ENCODE measurements at places on chromosomes 5 and 9.
A peak's percentile ranks its signal among the peaks of the same experiment; 100 is the strongest.

DNA sequence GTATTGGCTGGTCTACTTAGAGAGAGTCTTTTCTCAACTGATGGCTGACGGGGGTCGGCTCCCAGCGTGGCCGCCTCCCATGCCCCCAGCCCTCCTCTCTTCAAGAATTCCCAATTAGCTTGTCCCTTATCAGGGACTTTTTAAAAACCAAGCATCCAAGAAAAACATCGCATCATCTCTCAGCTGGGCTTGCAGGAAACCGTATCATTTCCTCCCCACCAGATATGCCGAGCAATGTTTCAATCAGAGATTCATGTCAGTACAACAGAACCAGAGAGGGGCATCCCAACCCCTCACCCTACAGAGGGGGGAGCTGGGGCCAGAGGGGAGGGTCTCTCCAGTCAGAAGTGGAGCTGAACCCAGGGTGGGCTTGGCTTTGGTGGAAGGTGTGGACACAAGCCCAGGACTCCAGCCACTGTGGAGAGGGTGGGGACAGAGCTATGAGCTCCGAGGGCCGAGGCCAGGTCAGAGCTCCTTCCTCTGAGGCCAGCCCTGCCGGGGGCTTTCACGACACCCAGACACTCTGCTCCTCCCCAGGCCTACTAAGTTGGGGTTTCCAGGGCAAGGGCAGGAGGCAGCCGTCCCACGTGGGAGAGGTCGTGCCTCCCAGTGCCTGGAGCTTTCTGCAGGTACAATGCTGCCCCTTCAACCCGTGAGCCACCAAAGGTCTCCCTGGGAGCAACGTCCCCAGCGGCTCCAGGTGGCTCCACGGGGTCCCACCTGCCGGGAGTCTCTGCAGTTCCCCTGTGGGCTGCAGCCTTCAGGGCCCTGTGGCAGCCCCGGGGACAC, 39.0 kb upstream of the TMEM250 start:
- no peak for DNase-seq

DNA sequence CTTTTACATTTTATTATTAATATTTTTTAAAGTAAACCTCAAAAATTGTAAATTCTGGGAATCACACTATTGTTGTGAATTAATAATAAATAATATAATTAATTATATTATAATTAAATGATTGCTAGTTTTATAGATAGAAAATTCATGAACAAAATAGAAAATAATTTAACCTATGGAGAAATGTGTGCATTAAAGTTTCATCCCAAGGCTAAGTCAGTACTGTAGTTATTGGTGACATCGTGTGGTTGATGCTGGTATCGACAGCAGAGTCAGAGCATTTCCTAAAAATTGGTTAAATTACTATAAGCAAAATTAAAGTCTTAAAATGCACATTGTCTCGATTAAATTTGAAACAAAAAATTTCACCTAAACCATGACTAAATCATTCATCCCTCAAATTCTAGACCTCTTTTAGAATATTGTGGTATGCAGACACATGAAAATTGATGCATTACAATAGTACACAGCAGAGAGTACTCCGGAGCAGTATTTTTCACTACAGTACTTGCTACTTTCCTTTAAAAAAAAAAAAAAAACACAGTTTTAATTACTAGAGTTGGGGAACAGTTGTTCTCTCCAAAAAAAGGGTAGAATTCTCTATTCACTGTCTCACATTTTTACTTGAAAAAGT, 73.9 kb downstream of the RORB start:
- no peak for DNase-seq

GRCh38 chr5:592158-592557, 20.0 kb upstream of the CEP72 start:
- DNase-seq: peak; percentile 13

GRCh38 chr5:31153521-31153920, 40.0 kb upstream of the CDH6 start:
- DNase-seq: no peak

- no peak for DNase-seq
These were observed 456.4 kb downstream of the GADD45G start for GRCh38 chr9:90061187-90061586.
